ENCODE measurements at places on chromosomes 16 and 17.

DNA sequence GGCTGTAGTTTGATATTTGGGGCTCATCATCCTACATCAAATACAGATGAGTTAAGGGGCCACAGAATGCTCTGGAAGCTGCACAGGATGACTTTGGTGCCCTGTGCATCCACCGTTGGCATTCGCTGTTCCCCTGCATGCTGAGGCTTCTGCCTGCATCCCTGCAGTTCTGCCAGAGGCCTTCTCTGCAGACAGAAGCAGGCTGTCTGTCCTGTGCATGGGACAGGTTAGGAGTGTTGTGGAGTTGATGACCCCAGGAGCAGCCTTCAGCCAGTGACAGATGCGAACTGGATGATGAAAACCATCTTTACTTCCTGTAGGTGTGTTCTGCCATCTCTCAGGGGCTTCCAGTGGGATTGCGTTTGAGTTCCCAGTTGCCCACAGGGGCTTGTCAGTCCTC, 13.6 kb upstream of the TNS4 start:
- DNase-seq: no peak

DNA sequence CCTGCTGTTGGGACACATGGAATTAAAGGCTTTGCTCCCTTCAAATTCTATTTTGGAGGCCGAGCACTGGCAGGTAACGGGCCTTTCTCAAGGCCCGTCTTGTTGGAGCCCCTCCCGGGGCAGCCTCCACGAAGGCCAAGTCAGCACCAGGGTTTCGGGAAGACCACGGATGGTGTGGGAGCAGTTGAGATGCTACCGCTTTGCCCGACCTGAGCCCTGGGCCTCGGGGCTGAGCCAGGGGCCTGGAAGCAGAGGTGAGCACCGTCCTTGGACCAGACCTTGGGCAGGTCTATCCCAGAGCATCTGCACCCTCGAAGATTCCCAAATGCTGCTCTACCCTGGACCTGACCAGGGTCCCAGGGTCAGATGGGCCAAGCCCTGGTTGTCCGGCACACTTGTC, 23.0 kb downstream of the C17orf100 start:
- DNase-seq: no peak

- DNase-seq: no peak
Observed at GRCh38 chr17:75799402-75799801, 14.8 kb downstream of the UNK start.

DNA sequence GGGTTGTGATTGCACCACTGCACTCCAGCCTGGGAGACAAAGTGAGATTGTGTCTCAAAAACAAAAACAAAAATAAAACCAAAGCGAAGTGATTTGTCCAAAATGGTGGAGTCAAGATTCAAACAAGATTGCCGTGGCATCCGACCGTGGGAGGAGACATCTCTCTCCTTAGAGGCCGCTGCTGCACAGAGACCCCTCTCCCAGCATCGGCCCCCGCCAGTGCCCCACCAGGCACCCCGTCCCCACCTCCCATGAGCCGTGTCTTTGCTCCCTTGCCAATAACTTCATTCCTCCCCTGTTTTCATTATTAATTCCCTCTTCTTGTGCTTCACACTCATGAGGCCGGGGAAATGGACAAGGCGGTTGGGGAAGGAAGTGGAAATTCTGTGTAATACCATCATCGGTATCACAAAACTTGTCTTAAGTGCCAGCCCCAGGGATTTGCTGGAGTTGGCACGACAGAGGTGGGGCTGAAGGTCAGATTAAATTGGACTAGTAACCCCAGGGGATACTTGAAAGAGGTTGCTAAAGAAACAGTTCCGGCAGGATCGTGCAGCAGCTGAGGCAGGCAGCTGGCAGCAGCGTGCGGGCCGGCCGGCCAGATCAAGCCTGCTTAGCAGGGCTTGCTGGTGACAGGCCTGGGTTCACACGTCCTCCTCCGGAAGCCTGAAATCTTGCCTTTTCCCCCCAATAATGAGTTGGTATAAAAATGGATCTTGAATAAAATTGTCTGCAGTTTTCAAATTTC, 66.8 kb downstream of the RTN4RL1 start:
- no peak for DNase-seq

DNA sequence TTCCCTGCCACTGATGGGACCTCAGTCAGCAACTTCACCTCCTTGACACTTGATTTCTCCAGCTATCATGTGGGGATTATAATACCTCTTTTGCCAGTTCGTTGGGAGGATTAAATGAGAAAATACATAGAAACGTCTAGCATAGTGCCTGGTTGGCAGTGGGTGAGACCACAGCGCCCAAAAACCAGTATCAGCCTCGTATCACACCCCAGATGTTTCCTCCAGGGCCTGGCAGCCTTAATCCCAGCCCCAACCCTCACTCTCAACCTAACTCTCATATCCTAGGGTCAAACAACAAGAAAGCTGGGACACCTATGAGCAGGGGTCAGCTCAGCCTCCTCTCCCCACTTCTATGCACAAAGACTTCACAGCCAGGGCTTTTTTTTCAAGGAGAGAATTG, 14.0 kb upstream of the C16orf78 start:
- DNase-seq: no peak

DNA sequence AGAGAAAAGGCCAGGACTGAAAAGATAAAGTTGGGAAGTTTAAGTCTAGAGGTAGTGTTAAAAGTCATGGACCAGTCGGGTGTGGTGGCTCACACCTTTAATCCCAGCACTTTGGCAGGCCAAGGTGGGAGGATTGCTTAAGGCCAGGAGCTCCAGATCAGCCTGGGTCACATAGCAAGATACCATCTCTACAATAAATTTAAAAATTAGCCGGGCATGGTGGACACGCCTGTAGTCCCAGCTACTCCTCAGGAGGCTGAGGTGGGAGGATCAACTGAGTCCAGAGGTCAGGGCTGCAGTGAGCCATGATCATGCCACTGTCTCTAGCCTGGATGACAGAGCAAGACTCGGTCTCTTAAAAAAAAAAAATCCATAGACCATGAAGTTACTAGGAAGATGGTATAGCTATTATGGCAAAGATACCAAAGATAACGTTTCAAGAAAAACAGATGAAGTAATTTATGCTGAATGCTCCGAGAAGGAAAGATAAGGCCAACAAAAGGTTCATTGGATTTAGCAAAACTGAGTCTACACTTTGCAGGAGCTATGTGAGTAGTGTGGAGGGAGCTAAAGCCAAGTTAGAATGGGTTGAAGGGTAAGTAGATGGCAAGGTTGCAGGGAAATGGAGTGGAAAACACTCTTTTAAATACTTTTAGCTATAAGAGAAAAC, 11.7 kb downstream of the TRIM37 start:
- DNase-seq: no peak

DNA sequence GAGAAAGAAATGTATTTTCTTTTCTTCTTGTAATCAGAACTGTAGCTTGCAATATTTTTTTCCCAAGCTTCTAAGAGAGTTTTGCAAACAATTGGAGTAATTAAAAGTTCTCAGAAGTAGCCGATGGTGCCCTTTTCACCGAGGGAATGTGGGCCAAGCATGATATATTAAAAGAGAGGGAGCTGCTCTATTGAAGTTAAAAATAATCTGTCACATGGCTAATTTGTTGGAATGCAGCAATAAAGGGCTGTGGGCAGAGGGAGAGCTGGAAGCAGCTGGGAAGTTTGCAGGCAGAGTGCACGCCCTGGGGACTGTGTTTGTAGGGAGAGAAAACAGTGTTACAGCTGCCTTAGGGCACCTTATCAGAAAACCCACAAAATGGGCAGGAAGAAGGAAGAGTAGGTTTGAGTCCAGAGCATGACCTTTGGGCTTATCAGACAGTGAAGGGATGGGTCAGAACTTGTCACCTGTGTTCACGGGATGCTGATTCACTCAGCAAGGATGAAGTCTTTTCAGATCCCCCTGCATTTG, 18.5 kb upstream of the TERF2 start:
- DNase-seq: no peak

GRCh38 chr17:13302983-13303382, 285.2 kb upstream of the ELAC2 start:
- DNase-seq: no peak

DNA sequence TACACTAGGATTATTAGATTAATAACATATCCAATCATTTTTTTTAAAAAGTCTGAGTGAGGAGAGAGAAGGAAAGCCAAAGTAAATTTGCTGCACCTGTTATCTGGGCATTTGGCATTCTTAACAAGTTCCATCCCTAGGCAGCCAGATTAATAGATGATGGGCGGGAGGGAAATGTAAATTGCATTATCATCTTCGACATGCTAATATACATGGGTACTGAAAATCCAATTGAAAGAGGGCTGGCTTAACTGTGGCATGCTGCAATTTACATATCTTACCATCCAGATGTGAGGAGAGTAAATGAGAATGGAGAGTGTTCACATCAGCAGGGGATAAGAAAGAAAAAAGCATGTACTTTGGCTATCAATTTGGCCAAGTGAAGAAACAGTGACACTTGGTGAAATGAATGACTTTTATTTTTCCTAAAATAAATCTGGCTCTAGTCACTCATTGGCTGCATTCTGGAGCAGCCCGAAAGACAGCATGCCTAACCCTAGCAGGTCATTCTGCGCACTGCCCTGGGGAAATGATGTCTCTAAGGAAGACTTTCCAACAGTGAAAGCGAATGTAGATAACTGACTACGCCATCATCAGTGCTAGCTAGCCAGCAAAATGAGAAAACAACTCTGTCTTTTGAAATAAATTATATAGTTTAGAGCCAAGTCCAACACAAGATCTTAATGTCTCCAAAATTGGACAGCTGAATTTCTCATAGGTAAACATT, 57.9 kb downstream of the HYDIN start:
- no peak for DNase-seq

- DNase-seq: no peak
Observed at GRCh38 chr17:61139219-61139618, 260.4 kb upstream of the TBX2 start.

DNA sequence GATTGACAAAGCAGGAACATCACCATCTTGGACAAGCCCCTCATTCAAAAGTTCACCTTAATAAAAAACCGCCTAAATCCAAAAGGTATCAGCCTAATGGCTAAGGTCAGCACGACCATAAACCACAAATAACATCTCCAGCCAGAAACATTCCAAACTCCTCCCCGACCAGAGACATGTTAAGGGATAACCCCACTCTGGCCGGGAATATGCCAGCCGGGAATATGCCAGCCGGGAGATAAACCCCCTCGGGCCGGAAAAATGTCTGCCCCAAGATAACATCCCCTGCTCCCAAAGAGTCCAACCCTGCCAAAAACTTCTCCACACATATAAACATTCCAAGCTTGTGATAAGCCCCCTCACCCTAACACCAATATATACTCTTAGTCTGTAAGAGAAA, 1.4 kb downstream of the DHX33 start:
- DNase-seq: no peak

- DNase-seq: no peak
Observed at GRCh38 chr17:73747221-73748002, 103.2 kb upstream of the SDK2 start.

- no peak for DNase-seq
Observed at GRCh38 chr16:67399749-67400704, 6.7 kb upstream of the TPPP3 start.

GRCh38 chr17:80753685-80754345, 209.2 kb downstream of the RPTOR start:
- DNase-seq: no peak

DNA sequence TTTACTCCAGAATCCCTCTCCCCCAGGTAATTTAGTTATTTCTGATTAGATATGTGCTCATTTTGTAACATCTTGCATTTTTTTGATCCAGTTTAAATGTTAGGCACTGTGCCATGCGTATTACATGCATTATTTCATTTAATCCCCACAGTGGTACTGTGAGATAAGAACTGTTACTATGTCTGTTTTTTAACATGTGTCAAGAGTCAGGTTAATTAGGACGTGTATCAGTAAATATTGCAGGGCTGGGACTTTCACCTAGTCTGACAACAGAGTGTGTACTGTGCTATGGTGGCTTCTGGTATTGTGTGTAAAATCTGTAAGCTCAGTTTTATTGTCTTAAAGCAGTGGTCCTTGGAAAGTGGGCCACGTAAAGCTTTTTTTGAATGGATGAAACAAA, 10.6 kb downstream of the RSPRY1 start:
- DNase-seq: no peak

DNA sequence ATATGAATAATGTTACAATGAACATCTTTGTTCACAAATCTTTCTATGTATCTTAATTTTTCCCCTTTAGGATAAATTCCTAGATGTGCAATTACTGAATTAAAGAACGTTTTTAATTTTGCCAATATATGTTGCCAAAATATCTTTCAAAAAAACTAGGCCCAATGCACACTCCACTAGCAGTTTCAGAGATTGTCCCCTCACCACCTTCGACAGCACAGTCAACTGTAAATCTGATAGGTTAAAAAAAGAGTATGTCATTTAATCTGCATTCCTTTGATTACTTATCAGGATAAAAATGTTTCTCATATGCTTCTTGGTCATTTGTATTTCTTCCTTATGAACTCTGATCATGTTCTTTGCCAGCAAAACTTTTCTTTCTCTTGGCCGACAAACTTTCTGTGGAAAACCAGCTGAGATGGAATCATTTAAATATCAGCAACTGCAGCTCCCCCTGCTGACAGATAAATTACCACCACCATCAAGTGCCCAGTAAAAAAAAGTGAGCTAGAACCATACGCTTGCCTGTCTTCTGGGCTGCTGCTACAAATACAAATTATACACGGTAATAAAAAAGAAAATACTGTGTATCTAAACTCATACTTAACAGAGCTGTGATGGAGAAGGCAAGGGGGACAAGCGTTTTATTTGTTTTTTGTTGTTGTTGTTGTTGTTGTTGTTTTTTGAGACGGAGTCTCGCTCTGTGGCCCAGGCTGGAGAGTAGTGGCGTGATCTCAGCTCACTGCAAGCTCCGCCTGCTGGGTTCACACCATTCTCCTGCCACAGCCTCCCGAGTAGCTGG, 19.6 kb upstream of the KANSL1 start:
- peak; percentile 76 for DNase-seq

GRCh38 chr17:16075949-16076348, 76.3 kb downstream of the TTC19 start:
- no peak for DNase-seq

- DNase-seq: no peak
Observed at GRCh38 chr16:65713181-65713808, 591.4 kb upstream of the CDH11 start.

GRCh38 chr16:74556375-74556922, 50.5 kb downstream of the GLG1 start:
- no peak for DNase-seq

- DNase-seq: no peak
Observed at GRCh38 chr17:41483531-41483930, 2.6 kb upstream of the KRT35 start.

GRCh38 chr16:81928271-81928918, 82.9 kb downstream of the SDR42E1 start:
- no peak for DNase-seq

DNA sequence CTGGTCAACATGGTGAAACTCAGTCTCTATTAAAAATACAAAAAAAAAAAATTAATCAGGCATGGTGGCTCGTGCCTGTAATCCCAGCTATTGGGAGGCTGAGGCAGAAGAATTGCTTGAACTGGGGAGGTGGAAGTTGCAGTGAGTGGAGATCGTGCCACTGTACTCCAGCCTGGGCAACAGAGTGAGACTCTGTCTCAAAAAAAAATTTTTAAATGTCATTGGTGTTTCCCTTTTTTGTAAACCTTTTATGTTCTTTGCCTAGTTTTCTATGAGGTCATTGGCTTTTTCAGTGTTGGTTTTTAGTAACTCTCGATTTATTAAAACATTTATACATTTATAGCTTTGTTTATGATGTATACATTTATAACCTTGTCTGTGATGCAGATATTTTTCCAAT, 18.2 kb downstream of the NLRC5 start:
- DNase-seq: no peak

- no peak for DNase-seq
Observed at GRCh38 chr17:56292010-56292409, 138.7 kb downstream of the ANKFN1 start.

GRCh38 chr17:7555320-7555948, 3.1 kb upstream of the TNFSF13 start:
- DNase-seq: no peak

All from HEK293T (cell line).